ENCODE measurements at places on chromosomes 2 and 18.
A peak's percentile ranks its signal among the peaks of the same experiment; 100 is the strongest.

- no peak for DNase-seq
These were observed 46.6 kb downstream of the HDAC4 start for GRCh38 chr2:239354132-239354790.

GRCh38 chr2:10452312-10452711 lies 4.2 kb upstream of the ODC1 start:
- peak; percentile 95 for DNase-seq

- no peak for DNase-seq
These were observed 44.9 kb downstream of the ZBTB14 start for GRCh38 chr18:5250603-5251002.

DNA sequence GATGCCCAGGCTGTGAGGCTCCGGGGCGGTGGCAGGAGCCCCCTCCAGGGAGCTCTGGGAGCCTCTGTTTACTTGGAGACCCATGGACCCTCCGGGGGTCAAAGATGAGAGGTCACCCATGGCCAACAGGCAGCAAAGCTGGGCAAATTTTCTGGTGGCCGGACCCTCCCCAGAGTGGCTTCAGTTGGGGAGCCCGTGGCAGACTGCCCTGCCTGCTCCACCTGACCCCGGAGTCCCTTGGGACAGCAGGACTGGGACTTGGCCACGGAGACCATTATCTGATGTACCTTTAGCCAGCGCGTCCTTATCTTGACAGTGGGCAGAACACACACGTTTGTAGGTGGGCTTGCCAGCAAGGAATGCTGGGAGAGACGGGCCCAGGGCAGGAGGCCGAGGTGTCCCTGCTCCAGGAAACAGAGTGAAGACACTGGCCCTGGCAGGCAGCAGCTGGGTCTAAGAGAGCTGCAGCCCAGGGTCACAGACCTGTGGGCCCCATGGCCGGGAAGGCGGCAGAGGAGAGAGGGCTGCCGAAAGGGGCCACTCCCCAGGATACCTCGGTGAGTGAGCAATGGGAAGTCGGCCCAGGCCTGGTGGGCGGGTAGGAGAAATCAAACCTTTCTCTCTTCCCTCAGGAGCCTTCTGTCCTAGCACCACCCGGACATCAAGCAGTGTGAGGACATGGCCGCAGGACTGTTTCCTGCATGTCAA lies at the start of the genes ABCG5 and ABCG8:
TSS of gene ABCG5 (minus strand) at position 280 of the 708 bp plus-strand sequence. CDS start at position 120, 160 bp downstream.
TSS of gene ABCG8 (plus strand) at position 412 of the 708 bp plus-strand sequence. CDS start at position 495, 83 bp downstream.
- DNase-seq, result no peak

DNA sequence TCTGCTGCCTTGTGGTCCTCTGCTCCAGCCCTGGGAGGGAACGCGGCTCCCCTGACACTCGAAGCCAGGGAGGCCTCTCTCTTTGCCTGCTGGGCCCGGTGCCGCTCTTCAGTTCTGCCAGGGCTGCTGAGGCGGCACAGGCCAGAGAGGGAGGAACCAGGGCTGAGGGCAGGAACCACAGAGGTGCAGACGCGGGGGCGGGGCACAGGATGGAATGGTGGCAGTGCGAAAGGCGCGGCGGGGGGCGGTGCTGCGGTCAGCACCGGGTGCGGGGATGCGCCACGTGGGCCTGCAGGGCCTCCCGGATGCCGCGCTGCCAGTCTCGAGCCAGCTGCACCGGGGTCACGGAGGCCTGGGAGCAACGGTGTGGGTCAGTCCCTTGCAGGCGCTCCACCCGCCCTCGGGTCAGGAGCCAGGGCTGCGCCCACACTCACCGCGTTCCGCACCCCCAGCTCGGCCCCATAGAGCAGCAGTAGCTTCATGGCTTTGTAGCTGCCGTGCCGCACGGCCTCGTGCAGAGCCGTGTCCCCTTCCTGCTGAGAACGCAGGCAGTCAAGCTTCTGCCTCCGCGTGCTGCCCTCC lies 4.4 kb downstream of the ANKRD23 start:
- no peak for DNase-seq

- DNase-seq, result peak; percentile 32
These were observed 41.7 kb downstream of the PTPRM start for GRCh38 chr18:7608781-7609201.

DNA sequence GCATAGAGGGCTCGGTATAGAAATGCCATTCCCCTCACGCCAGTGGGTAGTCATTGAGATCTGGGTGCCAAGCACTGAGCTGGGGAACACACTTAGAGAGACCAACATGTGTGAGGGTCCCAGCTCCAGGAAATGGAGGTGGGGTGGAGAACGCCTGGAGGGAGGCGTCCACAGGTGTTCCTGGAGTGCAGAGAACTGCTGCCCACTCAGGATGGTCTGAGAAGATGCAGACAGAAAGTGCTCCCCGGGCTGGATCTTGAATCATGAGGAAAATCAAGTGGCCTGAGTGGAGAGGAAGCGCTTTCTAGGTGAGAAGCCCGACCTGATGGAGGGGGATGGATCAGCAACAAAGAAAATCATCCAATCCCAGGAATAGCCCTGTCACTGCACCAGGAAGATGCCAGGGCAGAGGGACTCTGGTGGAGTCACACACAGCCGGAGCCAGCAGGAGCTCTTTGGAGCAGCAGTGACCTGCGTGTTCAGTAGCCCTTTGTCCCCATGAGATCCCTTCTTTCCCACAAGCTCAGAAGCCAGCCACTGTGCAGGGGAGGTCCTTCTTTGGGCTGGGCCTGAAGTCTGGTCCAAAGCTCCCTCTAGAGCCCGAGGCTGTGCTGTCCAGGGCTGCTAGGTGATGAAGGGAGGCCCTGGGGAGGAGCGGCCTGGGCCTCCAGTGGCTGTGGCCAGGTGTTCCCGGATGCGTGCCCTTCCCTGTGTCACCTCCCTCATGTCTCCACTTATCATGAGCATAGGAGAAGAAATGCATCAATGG lies 112.3 kb downstream of the RNF144A start:
- no peak for DNase-seq

DNA sequence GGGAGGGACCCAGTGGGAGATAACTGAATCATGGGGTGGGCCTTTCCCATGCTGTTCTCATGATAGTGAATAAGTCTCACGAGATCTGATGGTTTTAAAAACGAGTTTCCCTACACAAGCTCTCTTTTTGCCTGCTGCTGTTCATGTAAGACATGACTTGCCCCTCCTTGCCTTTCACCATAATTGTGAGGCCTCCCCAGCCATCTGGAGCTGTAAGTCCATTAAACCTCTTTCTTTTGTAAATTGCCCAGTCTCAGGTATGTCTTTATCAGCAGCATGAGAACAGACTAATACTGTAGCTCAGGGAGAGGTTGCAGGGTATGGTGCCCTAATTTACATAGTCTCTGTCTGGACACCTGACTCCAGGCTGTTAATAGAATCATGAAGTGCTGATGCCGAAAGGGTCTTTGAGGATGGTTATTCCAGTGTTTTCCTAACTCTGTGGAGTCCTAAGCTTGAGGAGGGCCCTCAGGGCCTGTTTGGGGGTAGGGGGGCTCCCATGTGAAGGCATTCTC lies 343.2 kb downstream of the ALK start:
- no peak for DNase-seq

DNA sequence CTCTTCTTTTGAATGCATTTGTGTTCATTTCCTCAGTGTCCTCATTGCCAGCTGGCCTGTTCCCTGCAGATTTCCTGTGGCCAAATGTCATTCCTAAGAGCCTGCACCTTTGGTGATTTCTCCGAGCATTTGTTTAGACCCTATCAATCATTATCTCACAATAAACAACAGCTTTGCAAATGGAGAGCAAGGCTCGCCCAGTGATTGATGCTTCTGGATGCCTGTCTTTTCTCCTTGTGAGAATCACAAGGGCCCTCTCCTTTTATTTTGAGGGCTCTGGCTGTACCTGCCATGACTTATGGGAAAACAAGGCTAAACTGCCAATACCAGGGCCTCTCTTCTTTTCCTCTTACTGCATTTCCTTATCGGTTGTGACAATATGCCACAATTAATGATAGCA lies 1454.4 kb upstream of the CELF4 start:
- no peak for DNase-seq

GRCh38 chr2:238790126-238790832 lies 57.6 kb upstream of the TWIST2 start:
- DNase-seq, result peak; percentile 71

GRCh38 chr2:69499966-69500365 lies 62.7 kb upstream of the NFU1 start:
- no peak for DNase-seq

DNA sequence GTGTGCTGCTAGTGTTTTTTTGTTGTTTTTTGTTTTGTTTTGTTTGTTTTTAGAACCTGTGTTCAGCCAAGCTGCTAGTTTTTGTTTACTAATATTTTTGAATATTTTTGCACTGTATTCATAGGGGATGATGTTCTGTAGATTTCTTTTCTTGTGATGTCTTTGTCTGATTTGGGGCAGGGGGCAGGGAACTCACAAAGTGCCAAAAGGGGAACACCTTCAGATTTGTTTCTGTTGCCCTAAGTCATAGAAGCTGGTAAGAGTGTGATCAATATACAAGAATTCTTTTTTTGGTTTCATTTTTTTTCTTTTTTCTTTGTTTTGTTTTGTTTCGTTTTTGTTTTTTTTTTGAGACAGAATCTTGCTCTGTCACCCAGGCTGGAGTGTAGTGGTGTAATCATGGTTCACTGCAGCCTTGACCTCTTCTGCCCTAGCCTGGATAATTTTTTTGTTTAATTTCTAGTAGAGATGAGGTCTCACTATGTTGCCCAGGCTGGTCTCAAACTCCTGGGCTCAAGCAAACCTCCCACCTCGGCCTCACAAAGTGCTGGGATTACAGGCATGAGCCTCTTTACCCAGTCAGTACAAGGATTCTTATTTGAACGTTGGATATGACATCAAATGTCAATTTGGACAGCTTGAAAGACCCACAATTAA lies 30.7 kb downstream of the TCF23 start:
- no peak for DNase-seq

- DNase-seq, result no peak
These were observed 4.6 kb downstream of the DOCK10 start for GRCh38 chr2:225037415-225038230.

DNA sequence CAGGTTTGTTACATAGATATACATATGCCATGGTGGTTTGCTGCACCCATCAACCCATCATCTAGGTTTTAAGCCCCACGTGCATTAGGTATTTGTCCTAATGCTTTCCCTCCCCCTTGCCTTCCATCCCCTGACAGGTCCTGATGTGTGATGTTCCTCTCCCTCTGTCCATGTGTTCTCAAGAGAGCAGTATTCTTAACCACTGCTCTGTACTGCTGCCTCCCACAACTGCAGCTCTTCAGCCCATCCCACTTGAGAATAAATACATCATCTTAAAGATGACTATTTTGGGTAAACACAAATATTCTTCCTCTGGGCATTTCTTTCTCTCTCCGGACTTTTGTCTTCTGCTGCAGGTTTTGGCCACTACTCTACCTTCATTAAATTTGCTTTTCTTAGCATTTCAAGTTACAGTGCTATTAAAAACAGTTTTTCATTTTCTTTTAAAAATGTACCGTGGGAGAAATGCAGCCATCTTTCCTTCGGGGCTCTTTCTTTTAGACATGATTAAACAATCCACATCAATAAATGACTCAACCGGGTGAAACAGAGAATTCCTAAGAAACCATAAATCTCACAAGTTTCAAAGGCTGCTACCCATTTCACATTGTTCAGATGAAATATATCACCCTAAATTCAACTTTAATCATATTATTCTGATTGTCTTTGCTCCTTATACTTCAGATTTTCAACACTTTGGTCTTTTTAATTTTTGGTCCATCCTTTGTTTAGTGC lies 323.4 kb downstream of the GALNT13 start:
- no peak for DNase-seq

Measured in ELR (cell line).